ENCODE measurements at places on chromosomes 7 and 10.

DNA sequence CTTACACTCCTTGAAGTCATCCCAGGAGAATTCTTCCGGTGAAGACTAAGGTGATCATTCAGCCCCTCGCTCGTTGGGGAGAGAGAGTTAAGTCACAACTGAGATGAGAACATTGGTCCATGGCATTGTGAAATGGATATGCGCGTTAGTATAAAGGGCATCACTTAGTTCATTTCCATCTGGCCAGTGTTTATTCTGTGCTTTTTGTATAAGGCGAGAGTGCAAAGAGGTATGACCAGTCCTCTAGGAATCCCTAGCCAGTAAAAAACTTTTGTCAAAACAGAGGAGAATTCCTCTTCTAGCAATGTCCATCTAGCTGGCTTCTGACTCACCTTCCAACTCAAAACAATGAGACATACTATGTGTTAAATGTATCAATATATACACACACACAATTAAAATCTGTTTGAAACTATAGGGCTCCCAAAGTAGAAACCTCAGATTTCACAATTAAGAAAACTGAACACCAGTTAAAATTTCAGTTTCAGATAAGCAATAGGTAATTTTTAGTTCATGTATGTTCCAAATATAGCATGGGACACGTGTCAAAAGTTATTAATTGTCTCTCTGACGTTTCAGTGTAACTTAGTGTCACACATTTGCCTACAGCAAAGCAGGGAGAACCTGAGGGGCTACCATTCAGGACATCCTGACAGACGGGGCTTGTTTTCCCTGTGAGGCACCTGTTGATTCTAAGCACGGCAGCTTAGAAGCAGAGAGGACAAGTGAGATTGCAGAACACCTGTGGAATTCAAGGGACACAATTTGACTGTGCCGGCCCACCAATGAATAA is 158.9 kb downstream of the KLF6 start:
- peak; percentile 86 for DNase-seq

- no peak for DNase-seq
These were observed 336.5 kb upstream of the PRKCQ start for GRCh38 chr10:6916601-6917000.

DNA sequence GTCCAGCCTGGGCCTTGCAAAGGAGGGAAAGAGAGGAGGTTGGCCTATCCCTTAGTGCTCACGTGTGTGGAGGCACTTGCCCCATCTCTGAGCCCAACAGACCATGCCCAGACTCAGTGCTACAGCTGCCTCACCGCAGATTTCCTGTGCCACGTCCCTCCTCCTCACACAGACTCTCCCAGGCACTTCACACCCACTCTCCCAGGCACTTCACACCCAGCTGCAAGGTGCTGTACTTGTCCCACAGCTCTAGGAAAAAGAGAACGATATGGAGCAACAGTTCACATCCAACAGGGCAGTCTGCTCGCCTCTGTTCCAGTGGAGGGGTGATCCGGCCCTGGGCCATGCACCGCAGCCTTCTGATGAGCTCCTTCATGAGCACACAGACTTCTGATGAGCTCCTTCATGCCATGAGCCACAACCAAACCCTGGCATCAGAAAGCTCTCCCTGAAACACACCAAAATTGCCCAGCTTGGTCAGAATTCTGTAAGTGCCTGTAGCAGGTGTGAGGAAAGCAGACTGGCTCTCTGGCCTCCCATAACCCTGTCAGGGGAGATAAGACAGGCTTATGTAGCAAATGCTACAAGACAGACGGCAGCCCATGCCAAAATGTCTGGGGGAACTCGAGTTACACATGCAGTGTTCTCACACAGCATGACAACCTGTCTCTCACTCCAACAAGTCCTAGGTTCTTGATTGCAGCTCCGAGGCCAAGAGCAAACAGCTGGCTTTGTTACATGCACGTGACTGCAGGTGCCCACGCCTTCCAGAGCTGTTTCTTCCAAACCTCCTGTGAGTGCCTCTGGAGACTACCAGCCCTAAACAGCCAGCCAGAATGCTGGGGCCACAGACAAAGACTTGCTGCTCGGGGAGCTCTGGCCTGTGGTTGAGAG is 348.5 kb downstream of the GRID1 start:
- no peak for DNase-seq

GRCh38 chr10:118209215-118209614 is 132.9 kb downstream of the FAM204A start:
- DNase-seq: no peak

GRCh38 chr7:106039486-106040060 is 72.5 kb downstream of the SYPL1 start:
- DNase-seq: peak; percentile 97

- no peak for DNase-seq
These were observed 231.0 kb upstream of the PPP2R2D start for GRCh38 chr10:131669838-131670237.

DNA sequence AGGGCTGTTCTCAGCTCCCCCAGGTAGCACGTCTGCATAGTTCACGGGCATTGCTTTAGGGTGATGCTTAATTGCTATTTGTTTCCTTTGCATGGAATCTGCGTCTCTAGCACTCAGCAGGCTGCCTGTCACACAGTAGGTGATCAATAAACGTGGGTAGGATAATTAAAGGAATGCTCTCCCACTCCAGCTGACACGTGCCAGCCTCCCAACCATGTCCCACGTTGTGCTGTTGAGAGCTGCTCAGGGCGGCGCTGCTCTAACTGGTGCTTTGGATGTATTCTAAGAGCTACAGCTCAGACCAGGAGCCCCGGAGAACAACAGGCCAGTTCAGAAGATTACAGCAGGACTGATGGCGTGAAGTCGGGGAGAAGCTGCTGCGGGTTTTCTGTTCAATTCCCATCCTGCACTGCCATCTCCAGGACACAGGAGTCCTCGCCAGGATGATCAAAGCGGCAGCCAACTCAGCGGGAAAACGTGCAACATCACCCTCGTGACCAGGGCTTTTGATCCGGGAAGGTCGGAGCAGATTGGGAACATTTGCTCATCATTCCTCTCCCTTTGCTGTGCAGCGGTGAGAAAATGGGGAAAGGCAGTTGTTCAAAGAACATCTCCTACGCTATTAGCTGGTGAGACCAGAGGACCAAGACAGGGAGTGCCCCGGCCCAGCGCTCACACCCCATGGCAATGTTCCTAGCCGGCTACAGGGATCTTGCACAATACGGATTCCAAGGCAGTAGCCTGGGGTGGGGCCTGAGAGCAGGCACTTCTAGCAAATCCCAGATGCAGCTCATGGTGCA is 50.5 kb upstream of the FOXK1 start:
- peak; percentile 97 for DNase-seq

DNA sequence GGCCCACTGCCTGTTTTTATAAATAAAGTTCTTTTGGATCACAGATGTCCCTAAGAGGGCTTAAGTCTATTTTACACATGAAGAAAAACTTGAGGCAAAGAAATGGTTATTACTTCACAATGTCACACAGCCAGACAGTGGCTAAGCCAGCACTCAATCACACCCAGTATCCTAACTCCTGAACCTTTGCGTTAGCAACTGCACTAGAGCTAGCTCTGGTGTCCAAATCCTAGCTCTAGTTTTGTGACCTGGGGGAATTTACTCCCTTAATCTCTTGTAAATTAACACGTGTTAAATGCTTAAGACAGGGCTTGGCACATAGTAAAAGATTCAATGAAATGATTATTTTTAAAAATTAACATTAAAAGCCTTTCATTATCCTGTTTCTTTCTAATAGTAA is 49.0 kb upstream of the TPK1 start:
- no peak for DNase-seq

DNA sequence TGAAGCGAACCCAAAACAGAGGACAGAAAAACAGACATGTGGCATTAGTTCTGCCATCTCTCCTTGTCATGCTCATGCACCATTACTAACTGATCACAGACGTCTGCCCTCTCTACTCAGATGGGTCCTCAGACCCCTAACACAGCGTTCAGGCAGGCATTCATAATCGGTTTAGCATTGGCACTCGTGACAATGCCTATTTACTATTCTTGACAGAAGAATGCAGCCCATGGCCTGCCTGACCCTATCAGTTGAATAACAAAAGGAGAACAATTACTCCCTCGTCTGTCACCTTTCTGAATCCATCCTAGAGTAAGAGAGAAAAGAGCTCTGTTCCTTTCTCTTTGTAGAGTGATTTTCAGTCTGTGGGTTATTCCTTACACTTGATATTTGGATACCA is 194.6 kb upstream of the PHYHIPL start:
- no peak for DNase-seq

- no peak for DNase-seq
These were observed 48.3 kb upstream of the ZMIZ2 start for GRCh38 chr7:44700322-44700721.

GRCh38 chr7:134645478-134645877 is 1.2 kb upstream of the BPGM start:
- no peak for DNase-seq

DNA sequence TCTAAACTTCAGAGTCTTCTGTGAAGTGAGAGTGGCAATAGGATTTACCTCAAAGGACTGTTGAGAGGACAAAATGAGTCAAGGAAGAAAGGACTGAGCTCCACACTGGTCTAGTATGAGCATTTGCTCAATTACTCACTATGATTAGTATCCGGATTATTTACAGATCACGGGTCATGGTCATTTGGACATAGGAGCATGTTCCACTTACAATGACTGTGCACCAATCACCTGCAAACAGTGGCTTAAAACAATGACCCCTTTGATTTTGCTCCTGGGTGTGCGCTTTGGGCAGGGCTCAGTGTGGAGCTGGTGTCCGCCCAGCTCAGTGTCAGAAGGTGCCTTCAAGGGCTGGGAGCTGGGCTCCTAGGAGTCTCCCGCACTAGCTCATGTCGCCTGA is 225.4 kb downstream of the TCERG1L start:
- no peak for DNase-seq

- DNase-seq: no peak
These were observed 124.8 kb upstream of the RPA3 start for GRCh38 chr7:7843240-7843639.

GRCh38 chr7:34019301-34019790 is 114.0 kb downstream of the BMPER start:
- DNase-seq: no peak

GRCh38 chr10:31582365-31583052 is 263.5 kb downstream of the ZEB1 start:
- DNase-seq: no peak

GRCh38 chr7:90625562-90625961 is 29.4 kb downstream of the CDK14 start:
- DNase-seq: peak; percentile 77

- peak; percentile 47 for DNase-seq
These were observed 134.6 kb upstream of the TCF7L2 start for GRCh38 chr10:112815269-112816032.

- peak; percentile 50 for DNase-seq
These were observed at the start of gene CHRM2 for GRCh38 chr7:136868496-136869000. Gene CHRM2 (plus strand): TSS chr7:136868652. CDS start chr7:137014866, 146,214 bp downstream.

GRCh38 chr10:46006219-46006618 is 24.2 kb downstream of the NCOA4 start:
- DNase-seq: peak; percentile 77

DNA sequence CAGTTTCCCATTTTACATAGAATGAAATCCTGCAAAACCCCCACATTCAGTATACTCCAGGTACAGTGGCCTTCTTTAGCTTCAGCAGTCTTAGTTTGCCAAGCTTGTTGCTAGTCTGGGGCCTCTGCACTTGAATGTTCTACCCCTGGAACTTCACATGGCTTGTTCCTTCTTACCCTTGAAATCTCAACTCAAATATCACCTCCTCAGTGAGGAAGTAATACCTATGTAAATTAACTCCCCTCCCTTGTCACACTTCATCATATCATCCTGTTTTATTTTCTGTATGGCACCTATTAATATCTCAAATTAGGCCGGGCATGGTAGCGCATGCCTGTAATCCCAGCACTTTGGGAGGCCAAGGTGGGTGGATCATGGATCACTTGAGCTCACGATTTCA is 163.8 kb upstream of the KAT6B start:
- no peak for DNase-seq

DNA sequence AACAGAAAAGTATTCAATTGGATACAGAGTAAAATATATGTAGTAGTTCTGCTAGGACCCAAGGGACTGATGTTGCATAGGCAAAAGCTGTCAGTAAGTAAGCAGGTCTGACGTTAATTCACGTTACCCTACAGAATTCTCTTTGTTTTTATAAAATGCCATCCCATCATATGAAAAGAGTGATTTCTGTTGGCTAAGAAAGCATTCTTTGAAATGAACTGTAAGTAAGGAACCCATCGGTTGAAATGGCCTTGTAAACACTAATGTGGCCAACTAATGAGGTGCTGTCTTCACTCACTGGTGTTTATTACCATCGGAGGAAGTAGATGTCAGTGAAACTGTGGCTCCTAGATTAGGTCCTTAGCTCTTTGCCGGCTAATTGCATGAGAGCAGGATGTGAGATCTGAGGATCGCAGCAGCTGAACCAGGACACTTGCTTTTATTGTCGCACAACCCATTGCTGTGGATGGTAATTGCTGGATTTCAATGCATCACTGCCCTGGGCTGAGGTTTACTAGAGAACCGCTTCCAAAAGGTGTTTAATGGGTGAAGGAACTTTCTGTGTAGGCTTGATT is 49.5 kb downstream of the UBE3C start:
- no peak for DNase-seq

- DNase-seq: peak; percentile 66
These were observed 5.1 kb upstream of the ELFN1 start for GRCh38 chr7:1664711-1665548.

DNA sequence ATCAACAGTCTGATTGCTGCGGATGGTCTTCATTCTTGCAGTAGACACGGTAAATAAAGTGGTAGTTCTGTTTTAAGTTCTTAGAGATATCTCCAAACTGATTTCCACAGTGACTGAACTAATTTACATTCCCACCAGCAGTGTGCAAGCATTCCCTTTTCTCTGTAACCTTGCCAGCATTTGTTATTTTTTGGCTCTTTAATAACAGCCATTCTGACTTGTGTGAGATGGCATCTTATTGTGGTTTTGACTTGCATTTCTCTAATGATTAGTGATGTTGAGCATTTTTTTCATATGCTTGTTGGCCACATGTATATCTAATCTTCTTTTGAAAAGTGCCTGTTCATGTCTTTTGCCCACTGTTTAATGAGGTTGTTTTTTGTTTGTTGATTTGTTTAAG is 30.2 kb upstream of the CXCL12 start:
- peak; percentile 14 for DNase-seq

GRCh38 chr10:22285130-22285529 is 31.1 kb upstream of the COMMD3 start:
- no peak for DNase-seq

GRCh38 chr7:93923296-93923695 is 1.8 kb downstream of the GNG11 start:
- DNase-seq: peak; percentile 39

DNA sequence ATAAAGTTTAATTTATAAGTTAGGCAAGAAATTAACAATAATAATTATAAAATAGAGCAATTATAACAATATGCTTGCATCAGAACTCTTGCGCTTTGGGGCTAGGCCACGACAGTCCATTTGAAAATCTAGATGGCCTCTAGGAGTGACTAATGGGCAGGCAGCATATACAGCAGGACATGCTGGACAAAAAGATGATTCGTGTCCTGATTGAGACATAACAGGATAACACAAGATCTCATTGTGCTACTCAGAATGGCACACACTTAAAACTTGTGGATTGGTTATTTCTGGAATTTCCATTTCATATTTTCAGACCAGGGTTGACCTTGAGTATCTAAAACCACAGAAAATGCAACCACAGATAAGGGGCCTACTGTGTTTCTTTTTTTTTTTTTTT is 27.5 kb downstream of the CTNNA3 start:
- no peak for DNase-seq

- peak; percentile 11 for DNase-seq
These were observed 93.5 kb downstream of the DYNC1I1 start for GRCh38 chr7:95865716-95866371.
